ENCODE measurements at places on chromosomes 6 and 20.

- no peak for DNase-seq
Measured at GRCh38 chr20:18728165-18728869, 85.3 kb upstream of the SCP2D1 start.

DNA sequence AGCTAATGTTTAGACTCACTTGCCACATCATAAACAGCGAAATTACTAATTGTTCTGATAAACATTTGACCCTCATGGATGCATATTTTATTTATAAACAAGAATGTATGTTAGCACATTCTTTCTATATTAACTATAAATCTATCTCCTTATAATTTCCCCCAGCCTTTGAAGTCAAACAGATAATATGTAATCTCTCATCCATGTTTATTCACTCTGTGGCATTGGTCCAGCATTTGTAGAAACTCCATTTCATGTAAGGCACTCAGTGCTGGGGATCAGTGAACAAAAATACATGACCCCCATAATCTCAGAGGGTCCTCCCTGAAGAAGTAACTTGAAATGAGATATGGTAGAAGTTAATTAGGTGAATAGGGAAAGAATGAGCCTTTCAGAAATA is 856.9 kb downstream of the EYS start:
- DNase-seq, result no peak

- no peak for DNase-seq
Measured at GRCh38 chr20:2698912-2699311, 6.3 kb downstream of the EBF4 start.

DNA sequence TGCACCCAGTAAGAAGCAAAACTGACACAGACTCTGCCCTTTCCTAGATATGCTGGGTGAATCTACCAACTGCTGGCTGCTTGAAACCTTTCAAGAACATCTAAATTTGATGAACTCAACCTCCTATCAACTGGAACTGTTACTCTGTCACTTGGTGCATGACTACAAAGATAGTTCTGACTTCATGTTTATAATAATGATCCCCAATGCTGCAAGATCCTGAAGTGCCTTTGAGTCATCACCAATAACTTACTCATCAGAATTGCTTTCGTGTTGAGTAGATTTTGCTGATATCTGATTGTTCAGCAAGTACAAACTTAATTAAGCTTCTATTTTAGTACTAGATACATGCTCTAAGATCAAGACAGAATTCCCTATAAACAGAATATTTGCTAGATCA is 100.2 kb upstream of the ARMC2 start:
- no peak for DNase-seq

- DNase-seq, result no peak
Measured at GRCh38 chr6:148069256-148069655, 273.4 kb upstream of the SASH1 start.

DNA sequence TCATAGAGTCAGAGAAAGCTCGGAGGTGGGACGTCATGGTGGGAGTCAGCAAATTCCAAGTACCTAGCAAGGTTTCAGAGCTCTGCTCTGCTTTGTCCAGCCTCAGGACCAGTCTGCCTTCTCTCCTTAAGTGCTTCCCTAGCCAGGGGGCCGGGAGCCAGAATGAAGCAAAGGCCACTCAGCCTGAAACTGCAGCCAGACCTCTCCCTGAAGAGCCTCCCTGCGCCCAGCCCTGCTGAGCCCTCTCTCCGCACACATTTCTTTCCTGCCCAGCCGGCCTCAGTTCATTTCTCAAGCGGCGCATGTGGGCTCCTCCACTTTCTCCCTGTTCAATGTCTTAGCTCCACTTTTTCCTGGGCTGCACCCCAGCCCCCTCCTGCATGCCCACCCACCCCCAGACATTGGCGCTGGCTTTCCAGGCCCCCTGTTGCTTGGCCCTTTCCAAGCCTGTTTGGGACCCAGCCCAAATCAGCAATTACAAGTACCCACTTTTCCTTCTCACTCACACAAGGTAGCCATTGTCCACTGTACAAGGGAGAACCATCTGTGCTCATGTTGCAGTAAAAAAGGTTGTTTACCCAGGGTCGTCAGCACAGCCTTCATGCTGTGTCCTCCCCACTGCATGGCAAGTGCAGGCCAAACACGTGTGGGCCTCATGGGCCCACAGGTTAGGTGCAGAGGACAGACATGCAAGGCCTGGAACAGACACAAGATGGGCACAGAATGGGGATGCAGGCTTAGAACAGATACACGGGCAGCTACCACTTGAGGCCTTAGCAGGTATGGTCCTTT is 147.1 kb downstream of the MRPL14 start:
- DNase-seq, result no peak

DNA sequence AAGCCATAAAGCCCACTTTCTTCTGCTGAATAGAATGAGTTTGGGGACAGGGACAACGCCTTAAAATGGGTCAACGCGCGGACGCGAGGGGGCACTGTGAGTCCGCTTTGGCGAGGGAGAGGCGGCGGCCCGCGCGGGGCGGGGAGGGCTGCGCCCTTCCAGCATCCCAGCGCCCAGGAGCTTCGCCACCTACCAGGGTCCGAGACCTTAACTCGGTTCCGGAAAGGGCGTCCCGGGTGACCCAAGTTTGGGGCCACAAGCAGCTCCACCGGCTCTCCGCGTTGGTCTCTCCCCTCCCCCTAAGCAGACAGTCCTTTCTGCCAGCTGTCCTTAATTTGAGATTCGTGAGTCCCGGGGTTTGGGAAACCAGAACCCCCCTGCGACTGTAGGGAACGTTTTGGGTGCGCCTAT is 1.8 kb upstream of the SAMD5 start:
- no peak for DNase-seq

Data from activated naive CD8-positive, alpha-beta T cell treated with anti-CD3 and anti-CD28 coated beads, Interleukin-2, amount 50 U/mL, for 16 hours (primary cell).